ENCODE measurements at places on chromosomes 11 and 22.

DNA sequence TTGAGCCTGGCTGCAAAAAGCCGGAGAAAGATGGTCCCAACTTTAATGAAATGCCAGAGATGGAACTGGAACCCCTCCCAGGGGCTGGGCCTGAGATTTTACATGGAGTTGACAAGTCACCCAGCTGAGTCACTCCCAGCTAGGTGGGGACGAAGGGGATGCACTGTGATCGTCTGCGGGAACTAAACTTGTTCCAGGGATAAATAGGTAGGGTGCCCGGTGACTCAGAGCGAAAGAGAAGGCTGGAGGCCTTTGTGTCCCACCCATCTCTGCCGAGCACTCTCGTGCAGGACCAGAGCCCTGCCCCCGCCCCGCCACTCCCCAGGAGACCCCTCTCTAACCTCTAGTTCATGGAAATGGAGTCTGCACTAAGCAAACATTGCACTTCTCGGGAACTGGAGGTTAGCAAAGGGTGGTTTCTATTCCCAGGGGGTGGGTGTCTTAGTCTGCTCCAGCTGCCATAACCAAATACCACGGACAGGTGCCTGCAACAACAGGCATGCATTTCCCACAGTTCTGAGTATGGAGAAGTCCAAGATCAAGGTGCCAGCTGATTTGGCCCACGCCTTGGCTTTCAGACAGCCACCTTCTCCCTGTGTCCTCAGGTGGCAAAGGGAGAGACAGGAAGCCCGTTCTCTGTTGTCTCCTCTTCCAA lies 60.7 kb upstream of the FADD start:
- no peak overlapping the region for H3K27ac ChIP-seq
- no peaks in the 10 kb centered on the region for H3K4me1 ChIP-seq
- peaks cover 51% of the 10 kb centered on the region for H3K27me3 ChIP-seq
- H3K36me3 ChIP-seq, result no peaks in the 10 kb centered on the region
- no peak for DNase-seq

GRCh38 chr11:78560153-78560552 lies 14.5 kb downstream of the NARS2 start:
- H3K4me3 ChIP-seq, result no peak overlapping the region
- no peak for DNase-seq
- peaks cover 45% of the 10 kb centered on the region for H3K36me3 ChIP-seq
- peak overlapping the region; percentile 87 for H3K27ac ChIP-seq
- no peaks in the 10 kb centered on the region for H3K27me3 ChIP-seq
- H3K4me1 ChIP-seq, result peaks cover 69% of the 10 kb centered on the region

DNA sequence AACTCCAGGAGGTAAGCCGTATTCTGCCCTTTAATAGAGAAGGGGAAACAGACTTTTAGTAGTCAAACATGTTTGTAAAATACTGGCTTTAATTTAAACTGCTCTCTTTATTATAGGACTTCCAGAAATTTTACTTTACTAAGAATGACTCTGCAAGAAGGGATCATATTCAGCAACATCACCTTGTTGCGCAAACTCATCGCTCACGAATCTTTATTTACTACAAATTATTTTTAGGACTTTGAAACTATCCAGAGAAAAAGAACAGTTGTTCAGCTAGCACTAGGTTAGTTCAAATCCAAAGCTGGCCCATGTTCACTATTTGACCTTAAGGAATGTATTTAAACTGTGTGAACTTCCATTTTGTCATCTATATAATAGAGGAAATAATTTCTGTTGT lies 498.3 kb upstream of the TENM4 start:
- no peaks in the 10 kb centered on the region for H3K4me1 ChIP-seq
- no peaks in the 10 kb centered on the region for H3K27me3 ChIP-seq
- H3K36me3 ChIP-seq, result no peaks in the 10 kb centered on the region

- no peaks in the 10 kb centered on the region for H3K36me3 ChIP-seq
- no peak for DNase-seq
- peaks cover 11% of the 10 kb centered on the region for H3K4me1 ChIP-seq
- no peak overlapping the region for H3K27ac ChIP-seq
- peaks cover 61% of the 10 kb centered on the region for H3K27me3 ChIP-seq
- H3K4me3 ChIP-seq, result no peak overlapping the region
Observed at GRCh38 chr11:69632900-69633299, 8.1 kb upstream of the CCND1 start.

GRCh38 chr11:132822276-132822675 lies 710.0 kb downstream of the OPCML start:
- no peak for DNase-seq
- no peak overlapping the region for H3K4me3 ChIP-seq
- H3K36me3 ChIP-seq, result no peaks in the 10 kb centered on the region
- H3K4me1 ChIP-seq, result no peaks in the 10 kb centered on the region
- no peaks in the 10 kb centered on the region for H3K27me3 ChIP-seq
- H3K27ac ChIP-seq, result no peak overlapping the region

DNA sequence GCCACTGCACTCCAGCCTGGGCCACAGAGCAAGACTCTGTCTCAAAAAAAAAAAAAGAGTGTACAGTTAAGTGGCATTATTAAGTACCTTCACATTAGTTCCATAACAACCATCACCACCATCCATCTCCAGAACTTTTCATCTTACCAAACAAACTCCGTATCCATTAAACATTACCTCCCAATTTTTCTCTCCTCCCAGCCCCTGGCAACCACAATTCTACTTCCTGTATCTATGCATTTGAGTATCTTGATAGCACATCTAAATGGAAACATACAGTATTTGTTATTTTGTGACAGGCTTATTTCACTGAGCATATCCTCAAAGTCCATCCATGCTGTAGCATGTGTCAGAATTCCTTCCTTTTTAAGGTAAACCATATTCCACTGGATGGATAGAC lies 46.8 kb downstream of the DGCR2 start:
- DNase-seq, result no peak

GRCh38 chr11:102276783-102277182 lies 40.5 kb upstream of the BIRC3 start:
- peaks cover 7% of the 10 kb centered on the region for H3K27me3 ChIP-seq
- no peaks in the 10 kb centered on the region for H3K36me3 ChIP-seq
- DNase-seq, result no peak

DNA sequence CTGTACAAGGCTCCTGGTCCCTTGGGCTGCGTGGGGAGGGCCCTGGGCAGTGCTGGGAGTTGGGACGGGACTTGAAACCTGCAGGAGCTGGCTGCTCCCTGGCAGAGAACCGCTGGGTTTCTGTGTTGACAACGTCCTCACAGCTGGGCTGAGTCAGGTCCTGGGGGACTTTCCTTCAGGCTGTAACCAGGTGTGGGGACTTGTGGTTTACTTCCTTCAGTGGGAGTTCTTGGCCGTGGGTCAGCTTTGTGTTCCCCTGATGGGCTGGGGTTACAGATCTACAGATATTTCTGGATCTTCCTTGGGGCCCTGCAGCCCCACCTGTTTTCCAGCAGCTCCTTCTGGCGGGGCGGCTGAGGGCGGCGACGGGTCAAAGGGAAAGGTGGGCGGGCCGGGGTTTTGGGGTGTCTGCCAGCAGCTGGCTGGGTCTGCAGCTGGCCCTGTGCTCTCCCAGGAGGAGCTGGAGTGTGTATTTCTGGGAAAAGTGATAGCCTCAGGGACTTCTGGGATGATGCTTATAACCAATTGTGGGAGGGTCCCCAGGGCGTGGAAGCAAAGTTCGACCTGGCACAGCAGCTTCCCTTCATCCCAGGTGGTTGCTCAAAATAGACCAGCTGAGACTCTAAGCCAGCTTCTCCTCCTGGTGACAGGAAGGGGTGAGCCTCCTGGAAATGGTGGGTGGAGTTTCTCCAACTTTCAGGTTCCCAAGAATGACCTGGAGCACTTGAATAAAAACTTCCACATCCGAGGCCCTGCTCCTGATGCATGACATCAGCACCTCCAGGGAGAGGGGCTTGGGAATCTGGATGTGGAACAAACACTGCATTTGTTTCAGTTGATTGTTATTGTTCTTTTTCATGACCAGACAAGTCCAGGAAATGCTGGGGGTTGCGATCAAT lies 19.1 kb downstream of the ST14 start:
- no peaks in the 10 kb centered on the region for H3K36me3 ChIP-seq
- no peak for DNase-seq
- no peak overlapping the region for H3K27ac ChIP-seq
- H3K4me1 ChIP-seq, result no peaks in the 10 kb centered on the region
- peaks cover 8% of the 10 kb centered on the region for H3K27me3 ChIP-seq
